Fibroblast of gingiva (primary cell): ENCODE measurements at places on chromosomes 2 and 18.
A peak's percentile ranks its signal among the peaks of the same experiment; 100 is the strongest.

GRCh38 chr18:9337873-9338272 lies 3.3 kb downstream of the TWSG1 start:
- DNase-seq: no peak

GRCh38 chr18:63177919-63178821 lies 141.4 kb downstream of the BCL2 start:
- DNase-seq: peak; percentile 16

DNA sequence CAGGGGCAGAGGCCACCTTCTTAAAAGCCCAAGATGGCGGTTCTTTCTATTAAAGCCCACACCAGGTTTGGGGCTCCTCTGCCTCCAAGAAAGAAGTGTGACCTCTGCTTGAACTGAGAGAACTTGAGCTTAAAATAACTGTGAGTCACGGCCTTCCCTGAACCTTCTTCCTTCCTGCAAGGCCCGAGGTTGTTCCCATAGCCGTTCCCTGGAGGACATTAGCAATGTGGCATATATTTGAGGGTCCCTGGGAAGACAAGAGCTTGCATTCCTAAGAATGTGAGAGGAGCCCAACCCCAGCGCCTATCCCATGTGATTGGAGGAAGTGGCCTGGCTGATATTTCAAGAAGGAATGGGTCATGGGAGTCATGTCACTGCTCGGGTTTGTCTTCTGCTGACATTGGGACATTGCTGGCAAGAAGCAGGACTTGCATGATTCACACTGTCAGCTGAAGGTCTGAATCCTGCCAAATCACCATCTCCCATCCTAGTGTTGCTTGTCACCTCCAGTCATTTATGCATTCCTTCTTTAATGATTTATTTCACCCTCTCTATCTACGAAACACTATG lies 168.1 kb downstream of the TRIB2 start:
- peak; percentile 67 for DNase-seq

- DNase-seq: peak; percentile 81
These were observed 649.5 kb downstream of the SLC4A3 start for GRCh38 chr2:220276741-220277444.

- DNase-seq: no peak
These were observed 149.5 kb upstream of the TMEM200C start for GRCh38 chr18:6044773-6045172.

DNA sequence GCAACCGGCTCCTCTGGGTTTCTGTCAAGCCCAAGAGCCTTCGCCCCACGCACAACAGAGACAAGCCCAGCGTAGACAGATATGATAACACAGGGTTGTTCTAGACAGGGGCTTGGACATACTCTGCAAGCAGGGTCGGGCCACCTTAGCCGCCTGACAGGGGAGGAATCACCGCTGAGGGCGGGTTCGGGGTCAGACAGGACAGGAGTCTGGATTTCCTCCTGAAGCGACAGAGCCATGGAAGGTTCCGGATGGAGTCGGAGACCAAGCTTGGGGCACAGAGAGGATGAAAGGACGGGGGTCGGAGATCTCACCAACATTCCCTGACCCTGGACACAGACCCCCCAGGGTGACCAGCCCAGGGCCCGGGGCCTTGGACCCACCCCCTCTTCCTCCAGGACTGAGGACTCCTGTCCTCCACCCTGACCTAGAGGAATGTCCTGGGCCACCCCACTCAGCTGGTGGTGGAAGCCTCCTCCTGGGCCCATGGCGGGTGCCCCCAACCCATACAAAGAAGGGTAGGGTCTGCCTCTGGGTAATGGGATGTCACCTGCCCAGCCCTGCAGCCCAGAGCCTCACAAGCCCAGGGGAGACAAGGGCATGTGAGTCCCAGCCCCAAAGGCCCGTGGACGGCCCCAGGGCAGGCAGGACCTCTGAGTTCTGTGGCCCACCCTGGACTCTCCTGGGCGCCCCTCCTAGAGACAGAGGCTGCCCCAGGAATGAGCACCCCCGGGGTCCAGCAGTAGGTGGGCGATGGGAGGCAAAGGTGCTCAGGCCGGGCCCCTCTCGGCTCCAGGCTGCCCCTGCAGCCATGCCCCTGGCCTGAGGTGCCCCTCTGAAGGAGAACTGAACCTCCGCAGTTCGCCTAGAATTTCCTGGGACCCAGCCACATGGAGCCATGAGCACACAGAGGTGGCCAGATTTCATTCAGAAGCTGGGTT lies 44.1 kb upstream of the GPC1 start:
- no peak for DNase-seq

- DNase-seq: no peak
These were observed 2.0 kb downstream of the GIGYF2 start for GRCh38 chr2:232699110-232699509.

GRCh38 chr2:176495826-176496225 lies 226.6 kb downstream of the MTX2 start:
- no peak for DNase-seq

DNA sequence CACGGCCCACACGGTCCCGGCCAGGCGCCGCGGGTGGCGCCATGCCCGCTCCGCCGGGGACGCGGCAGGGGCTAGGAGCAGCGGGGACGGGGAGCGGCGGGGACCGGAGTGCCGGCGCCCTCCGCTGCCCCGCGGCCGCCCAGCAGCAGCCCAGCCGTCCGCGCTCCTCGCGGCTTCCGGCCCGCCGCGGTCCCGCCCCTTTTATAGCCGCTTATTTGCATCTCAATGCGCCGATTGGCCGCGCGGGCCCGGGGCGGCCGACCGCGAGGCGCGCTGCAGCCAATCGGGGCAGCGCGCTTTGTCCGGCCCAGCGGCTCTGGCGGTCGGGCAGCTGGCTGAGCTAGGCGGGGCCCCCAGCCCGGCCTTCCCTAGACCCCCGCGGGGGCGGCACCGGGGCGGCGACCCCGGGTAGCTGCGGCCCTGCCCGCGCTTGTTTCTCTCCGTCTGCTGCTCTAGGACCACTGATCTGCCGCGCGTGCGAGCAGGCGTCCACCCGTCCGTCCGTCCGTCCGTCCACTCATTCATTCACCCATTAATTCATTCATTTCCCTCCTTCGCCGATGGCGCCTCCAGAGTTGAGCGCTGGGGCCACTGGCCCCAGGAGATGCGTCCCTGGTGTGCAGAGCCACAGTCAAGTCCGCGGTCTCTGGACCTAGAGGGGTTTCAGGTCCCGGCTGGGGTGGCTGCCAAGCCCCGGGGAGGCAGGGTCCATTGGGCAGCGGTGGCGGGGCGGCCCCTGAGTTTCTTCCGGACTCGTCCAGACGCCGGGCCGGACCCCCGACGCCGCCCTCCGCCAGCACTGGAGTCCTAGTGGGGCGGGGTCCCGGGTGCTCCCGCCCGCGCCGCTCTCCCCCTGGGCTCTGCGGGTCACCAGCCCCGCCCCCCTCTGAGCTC lies at the start of gene HES6:
HES6 (minus strand) TSS at position 176 of the 894 bp plus-strand sequence; CDS start at position 43, 133 bp downstream.
- peak; percentile 78 for DNase-seq

DNA sequence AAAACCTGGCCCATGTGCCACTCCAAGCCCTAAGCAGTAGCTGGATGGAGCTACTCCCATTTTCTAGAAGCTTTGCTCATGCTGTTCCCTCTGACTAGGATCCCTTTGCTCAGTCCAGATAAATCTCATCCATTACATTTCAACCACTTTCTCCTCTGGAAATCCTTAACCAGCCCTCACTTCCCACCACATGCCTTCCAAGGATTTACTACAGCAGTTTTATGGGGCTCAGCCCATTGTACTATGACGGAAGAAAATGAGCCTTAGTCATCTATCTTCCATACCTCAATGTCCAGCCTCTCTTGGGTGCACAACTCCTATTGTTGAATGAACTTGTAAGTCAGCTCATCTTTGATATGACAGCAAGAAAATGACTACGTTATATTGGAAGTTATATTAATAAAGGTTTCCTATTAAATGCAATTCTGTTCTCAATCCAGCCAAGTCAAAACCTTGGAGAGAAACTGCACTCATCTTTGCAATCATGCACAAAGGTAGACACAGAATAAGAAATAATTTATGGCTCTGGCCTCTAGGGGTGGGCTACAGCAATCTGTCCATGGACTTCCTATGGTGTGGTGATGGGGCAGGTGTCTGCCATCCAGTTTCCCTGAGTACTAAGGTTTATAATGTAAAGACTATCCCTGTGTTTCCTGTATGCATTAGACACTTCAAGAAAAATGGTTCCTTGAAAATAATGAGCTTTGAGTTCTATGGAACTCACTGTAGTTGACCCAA lies 3.4 kb downstream of the B4GALT6 start:
- no peak for DNase-seq

- no peak for DNase-seq
These were observed 128.8 kb upstream of the MSH6 start for GRCh38 chr2:47653902-47654789.
